Pulmonary artery endothelial cell (primary cell): ENCODE measurements at places on chromosomes 16 and 17. TPM values are rescaled to one million over a fixed set of nuclear protein-coding genes. Genes with fewer than 3 reads are reported as not detected.

CHST5 gene
- total RNA-seq = not detected in 2 replicates

- no peak for DNase-seq
Observed at GRCh38 chr17:81029859-81030258, 5.1 kb upstream of the BAIAP2 start.

- no peak for DNase-seq
Observed at GRCh38 chr17:42387661-42388380, 421 bp downstream of the STAT3 start.

GRCh38 chr17:15967706-15968399, 22.9 kb downstream of the ADORA2B start:
- DNase-seq = no peak

- no peak for DNase-seq
Observed at GRCh38 chr17:80455336-80455710, 21.1 kb downstream of the NPTX1 start.

MYH3 gene
- total RNA-seq = 0.07 and 0.71 TPM in 2 replicates

TEX14 gene
- total RNA-seq = under 0.01 TPM in 2 replicates

DNA sequence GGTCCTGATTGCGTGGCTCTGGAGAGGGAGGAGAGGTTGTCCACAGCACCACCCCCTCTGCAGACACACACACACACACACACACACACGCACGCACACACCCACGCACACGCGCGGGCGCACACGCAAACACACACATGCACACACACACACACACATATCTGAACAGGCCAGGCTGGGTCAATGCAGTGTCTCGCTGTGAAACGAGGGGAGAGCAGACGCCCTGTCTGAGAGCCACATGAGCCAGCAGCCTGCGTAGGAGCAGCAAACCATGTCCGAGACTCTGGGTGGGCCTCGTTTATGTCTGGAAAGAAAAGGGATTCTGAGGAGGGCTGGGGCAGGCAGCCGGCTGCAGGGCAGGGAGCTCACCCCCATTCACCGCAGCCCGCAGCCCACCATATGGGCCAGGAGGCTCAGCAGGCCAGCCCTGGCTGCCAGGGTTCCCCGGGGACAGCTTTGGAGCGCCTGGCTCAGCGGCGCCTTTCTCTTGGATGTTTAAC, 93.3 kb upstream of the TNRC6C start:
- DNase-seq = no peak

- DNase-seq = no peak
Observed at GRCh38 chr16:87165885-87166284, 151.3 kb downstream of the C16orf95 start.
